Stimulated activated CD8-positive, alpha-beta memory T cell treated with anti-CD3 and anti-CD28 coated beads, Interleukin-15, amount 100 ng/mL, for 24 hours (primary cell): ENCODE measurements at places on chromosomes 2 and 18.

DNA sequence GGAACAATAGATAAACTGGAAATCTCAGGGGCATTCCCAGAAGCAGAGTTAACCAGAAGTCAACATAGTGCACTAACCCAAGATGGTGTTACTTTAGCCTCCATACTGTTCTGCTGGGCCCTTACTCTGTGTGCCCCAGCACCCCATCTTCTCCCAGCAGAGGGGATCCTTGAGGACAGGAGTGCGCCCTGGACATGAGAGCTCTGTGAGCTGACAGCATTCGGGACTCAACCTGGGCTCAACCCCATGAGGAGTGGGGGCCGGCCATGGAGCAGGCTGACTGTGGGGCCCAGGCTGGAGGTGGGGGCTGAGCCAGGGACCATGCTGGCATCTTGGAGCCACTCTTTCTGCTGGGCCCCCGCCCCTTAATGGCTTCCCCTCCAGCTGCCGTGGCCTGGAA is 156.3 kb upstream of the HS6ST1 start:
- no peak for DNase-seq

DNA sequence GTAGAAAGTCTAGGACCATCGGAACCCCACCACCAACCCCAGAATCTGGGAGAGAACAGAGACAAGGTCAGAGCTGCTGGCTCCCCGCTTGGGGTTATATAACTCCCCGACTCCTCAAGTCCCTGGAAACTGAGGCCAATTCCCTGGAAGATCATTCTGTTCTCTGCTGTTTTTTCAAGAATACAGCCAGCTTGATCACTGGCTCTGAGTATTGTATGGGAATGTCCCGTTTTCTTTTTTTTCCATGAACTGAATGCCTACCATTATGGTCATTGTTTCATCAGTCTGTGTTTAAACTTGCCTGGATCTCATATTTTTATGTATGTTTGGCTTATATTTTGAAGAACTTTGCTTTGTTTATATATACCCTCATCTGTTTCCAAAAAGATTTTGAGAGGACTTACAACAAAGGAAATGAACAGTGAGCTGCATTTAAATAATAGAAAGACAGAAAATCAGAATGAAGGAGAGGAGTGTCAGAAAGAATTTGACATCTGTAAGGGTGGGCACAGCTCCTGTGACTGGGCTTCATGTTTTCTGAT is 90.0 kb upstream of the ALPP start:
- DNase-seq, result no peak

GRCh38 chr18:24086082-24086481 is 52.8 kb upstream of the CABYR start:
- no peak for DNase-seq

DNA sequence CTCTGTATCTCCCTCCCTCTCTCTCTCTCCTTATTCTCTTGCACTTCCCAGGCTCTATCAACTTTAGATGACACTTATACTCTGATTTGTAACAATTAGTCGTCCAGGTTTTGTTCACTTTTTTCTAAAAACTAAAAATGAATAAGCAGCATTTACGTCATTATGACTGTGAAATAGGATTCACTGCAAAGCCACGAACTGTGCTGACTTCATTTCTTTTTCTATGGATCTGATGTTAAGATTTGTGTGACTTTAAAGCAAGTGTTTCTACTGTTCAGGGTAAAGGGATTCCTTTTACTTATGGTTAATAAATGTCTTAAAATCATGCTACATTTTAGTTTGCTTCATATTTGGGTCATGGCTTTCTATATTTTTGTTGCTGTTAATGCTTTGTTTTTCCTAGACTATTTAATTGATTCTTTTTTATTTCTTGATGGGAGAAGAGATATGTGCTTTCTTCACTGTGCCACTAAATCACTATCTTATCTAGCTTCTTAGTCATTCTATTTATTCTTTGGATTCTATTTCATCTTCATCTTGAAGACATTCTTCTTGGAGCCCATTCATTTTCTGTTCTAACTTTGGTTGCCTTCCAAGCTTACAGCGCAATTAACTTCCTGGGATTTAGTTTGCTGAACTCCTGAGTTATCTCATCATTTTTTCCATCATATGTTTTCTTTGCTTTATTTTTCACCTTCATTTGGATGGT is 480.4 kb upstream of the TRIB2 start:
- DNase-seq, result no peak

DNA sequence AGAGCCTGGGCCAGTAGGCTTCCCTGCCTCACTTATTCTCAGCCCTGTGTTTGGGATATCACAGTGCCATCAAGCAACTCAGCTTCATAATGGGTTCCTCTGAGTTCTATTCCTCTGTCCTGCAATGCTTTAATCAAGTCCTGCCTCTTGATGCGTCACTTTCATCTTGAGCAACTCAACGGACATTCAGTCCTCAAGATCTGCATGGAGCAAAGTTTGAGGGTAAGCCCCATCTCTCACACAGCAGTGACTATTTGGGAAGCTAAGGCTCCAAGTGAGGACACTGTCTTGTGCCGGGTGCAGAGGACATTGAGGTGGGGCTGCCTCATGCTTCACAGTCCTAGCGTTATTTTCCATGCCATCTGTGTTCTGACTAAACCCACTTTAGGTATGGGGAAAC is 50.9 kb upstream of the PLB1 start:
- DNase-seq, result no peak
